A673 (cell line): ENCODE measurements at places on chromosomes 5 and 9. TPM values are rescaled to one million over a fixed set of nuclear protein-coding genes. Genes with fewer than 3 reads are reported as not detected.

Gene IL31RA
- 0.11 and 0.24 TPM in 2 replicates for total RNA-seq

Gene OR1N2
- total RNA-seq = not detected in 2 replicates

Gene DOK3
- total RNA-seq = 13.1 and 15.0 TPM in 2 replicates

Gene LRRTM2
- total RNA-seq = 0.39 and 0.67 TPM in 2 replicates

Gene ELOVL7
- 0.15 TPM in 1 of 2 replicates, not detected in the other for total RNA-seq

Gene PCDH1
- total RNA-seq = 0.45 and 0.61 TPM in 2 replicates

Gene CA9
- 0.32 and 1.4 TPM in 2 replicates for total RNA-seq

Gene CTNND2
- not detected in 2 replicates for total RNA-seq

GRCh38 chr9:121196389-121196788 lies 5.3 kb downstream of the RAB14 start:
- H3K36me3 ChIP-seq = no peaks in the 10 kb centered on the region
- no peaks in the 10 kb centered on the region for H3K27me3 ChIP-seq
- no peak overlapping the region for H3K27ac ChIP-seq
- no peak overlapping the region for H3K4me3 ChIP-seq

DNA sequence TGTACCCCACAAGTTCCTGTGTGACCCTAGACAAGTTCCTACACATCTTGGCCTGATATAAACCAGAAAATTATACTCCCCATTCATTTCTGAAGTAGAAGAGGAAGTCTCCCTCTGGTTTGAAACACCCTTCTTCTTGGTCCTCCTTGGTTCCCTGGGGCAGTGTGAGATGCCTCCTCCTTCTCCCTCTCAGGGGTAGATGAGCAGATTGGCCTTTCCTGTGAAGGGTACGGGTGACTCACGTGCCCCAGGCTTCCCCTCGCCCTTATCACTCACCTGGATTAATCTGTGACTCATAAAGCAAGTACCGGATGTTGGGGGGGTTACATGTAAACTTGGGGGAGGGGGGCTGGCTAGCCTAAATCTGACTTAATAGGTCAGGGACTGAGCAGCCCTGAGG lies 11.1 kb upstream of the AQP3 start:
- peaks cover 12% of the 10 kb centered on the region for H3K36me3 ChIP-seq
- no peak for DNase-seq
- H3K27ac ChIP-seq = no peak overlapping the region
- no peak overlapping the region for H3K4me3 ChIP-seq

GRCh38 chr9:93143830-93144530 lies 9.9 kb upstream of the NINJ1 start:
- H3K4me1 ChIP-seq = no peaks in the 10 kb centered on the region
- H3K27ac ChIP-seq = no peak overlapping the region
- no peak for DNase-seq
- H3K27me3 ChIP-seq = no peaks in the 10 kb centered on the region

DNA sequence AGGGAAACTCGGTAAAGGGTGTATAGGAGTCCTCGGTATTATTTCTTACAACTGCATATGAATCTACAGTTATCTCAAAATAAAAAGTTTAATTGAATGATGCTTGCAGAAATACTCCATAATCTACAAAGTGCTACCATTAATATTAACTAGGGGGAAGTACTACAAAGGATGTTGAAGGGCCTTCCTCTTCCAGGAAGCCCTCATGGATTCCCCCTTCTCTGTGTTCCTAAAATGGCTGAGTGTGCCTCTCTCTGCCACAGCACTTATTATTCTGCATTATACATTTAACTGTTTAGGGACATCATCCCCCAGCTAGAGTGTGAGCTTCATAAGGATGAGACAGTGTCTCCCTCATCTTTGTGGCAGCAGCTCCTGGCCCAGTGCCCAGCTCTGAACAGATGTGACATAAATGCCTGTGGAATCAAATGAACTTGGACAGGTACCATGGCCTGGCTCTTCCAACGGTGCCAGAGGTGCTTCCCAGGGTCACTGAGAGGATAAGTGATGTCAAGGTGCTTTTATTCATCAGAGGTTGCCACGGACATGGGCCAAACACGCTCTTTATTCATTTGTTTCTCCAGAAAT lies 99.5 kb downstream of the PAX5 start:
- H3K36me3 ChIP-seq = no peaks in the 10 kb centered on the region
- no peak overlapping the region for H3K27ac ChIP-seq
- peak; percentile 36 for DNase-seq
- peaks cover 3% of the 10 kb centered on the region for H3K4me1 ChIP-seq
- H3K4me3 ChIP-seq = no peak overlapping the region

DNA sequence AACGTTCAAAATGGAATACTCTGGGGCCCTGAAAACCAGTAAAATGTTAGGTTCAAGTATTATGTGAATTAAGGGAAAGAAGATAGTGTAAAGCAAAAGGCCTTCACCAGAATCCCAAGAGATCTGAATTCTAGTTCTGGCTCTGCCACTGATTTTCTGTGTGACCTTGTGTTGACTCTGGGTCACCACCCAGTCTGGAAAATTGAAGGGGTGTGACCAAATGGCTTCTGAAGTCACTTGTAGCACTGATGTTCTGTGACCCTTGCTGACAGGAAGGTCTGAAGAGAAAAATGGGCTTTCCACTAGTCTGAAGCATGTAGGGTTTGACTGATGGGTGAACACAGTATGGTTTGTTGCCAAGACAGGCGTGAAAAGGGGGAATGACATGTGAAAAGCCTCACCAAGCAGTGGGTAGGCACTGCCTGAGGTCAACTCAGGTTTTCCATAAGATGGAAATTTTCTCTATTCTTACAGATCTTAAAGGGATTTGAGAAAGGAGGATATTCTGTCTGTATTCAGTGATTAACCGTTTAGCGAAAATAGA lies 33.1 kb downstream of the ANP32B start:
- H3K27ac ChIP-seq = no peak overlapping the region
- H3K4me1 ChIP-seq = no peaks in the 10 kb centered on the region
- peaks cover 84% of the 10 kb centered on the region for H3K36me3 ChIP-seq
- H3K27me3 ChIP-seq = no peaks in the 10 kb centered on the region
- no peak overlapping the region for H3K4me3 ChIP-seq

DNA sequence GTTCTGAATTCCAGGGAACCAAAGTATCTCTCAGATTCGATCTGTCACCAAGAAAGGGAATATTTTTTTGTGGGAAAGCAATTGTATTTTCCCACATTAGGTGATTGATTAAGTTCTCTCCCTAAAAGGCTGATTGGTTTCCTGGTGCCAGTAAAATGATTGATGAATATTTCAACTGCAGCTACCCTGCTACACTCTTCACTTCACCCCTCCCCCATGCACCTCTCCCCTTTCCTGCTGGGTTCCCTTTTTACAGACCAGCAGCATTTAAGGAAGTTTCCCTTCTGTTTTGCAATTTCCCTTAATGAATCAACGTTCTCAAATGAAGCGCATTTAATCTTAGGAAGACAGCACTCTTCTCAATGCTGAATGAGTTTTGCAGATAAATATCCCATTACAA lies 13.1 kb downstream of the NR6A1 start:
- DNase-seq = peak; percentile 57
- H3K27me3 ChIP-seq = no peaks in the 10 kb centered on the region
- peaks cover 74% of the 10 kb centered on the region for H3K4me1 ChIP-seq
- peak overlapping the region; percentile 15 for H3K4me3 ChIP-seq

GRCh38 chr5:181151146-181151545 lies 3.8 kb downstream of the OR2V2 start:
- H3K4me3 ChIP-seq = no peak overlapping the region
- H3K4me1 ChIP-seq = no peaks in the 10 kb centered on the region
- H3K27ac ChIP-seq = no peak overlapping the region
- no peaks in the 10 kb centered on the region for H3K36me3 ChIP-seq
- no peaks in the 10 kb centered on the region for H3K27me3 ChIP-seq
- DNase-seq = no peak

DNA sequence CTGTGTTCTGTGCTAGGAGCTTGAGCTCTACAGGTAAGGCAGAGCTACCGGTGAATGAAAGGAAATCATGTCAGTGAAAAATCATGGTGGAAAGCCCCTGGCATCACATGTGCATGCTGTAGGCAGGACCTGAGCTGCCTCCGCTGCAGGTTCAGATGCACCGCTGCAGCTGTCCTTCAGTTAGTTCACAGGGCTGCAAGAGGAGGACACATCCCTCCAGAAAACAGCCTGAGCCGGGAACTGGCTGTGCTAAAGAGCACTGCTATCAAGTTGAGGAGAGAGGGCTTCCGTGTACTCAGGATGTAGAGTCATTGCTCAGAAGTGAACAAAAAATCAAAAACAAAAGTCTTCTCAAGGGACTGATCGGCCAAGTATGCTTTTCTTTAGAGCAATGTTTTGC lies 138.6 kb downstream of the ERCC6L2 start:
- DNase-seq = no peak
- H3K4me3 ChIP-seq = no peak overlapping the region
- no peak overlapping the region for H3K27ac ChIP-seq
- peaks cover 15% of the 10 kb centered on the region for H3K36me3 ChIP-seq
- no peaks in the 10 kb centered on the region for H3K27me3 ChIP-seq

DNA sequence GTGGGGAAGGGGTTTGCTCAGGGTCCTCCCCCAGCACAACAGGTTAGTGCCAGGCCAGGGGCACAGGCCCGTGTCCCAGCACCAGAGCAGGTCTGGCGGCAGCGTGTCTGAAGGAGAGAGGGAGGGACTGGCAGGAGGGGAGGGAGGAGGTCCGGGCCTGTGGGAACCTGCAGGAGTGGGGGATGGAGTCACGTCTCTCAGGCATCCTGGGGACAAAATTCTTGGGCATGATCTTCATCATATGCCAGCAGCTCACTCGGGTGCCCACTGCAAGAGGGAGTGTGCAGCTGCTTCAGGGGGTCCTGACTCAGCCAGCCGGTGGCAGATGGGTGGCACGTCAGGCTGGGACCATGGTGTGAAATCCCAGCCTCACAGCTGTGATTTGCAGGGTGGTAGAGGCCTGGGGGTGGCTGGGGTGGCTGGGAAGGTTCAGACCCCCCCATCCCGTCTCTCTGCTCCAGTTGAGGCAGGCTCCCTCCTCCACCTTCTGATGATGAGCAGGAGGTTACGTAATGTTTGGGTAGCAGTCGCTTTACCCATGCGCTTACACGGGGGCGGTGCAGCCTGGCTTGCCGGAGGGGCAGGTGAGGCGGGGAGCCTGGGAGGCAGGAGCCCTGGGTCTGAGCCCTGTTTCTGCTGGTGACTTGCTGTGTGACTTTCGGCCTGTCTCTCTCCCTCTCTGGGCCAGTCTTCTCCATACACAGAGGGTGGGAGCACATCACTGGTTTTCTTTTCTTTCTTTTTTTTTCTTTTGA lies 40.5 kb downstream of the NCS1 start:
- H3K27me3 ChIP-seq = no peaks in the 10 kb centered on the region
- H3K4me1 ChIP-seq = peaks cover 27% of the 10 kb centered on the region
- H3K27ac ChIP-seq = no peak overlapping the region
- DNase-seq = no peak

DNA sequence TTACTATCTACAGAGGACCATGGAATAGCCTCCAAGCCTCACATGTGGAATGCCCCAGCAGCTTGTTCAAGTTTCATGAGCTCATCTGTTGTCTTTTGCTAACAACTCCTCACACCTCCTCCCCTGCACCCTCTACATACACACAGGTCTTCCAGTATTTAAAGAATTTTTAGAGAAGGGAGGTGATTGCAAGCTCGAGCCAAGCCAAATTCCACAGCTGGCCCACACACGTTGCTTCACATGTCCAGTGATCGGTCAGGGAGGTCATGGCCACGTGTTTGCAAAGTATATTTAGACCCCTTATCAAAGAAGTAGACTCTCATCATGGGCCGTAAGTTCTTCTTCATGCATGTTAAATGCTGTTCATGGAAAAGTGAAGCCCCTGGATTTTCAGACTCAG lies 281.7 kb downstream of the OSTF1 start:
- H3K27ac ChIP-seq = no peak overlapping the region
- H3K4me1 ChIP-seq = no peaks in the 10 kb centered on the region
- DNase-seq = no peak

GRCh38 chr5:142841511-142842265 lies 71.5 kb downstream of the ARHGAP26 start:
- no peak for DNase-seq
- H3K4me3 ChIP-seq = no peak overlapping the region
- H3K27ac ChIP-seq = no peak overlapping the region
- no peaks in the 10 kb centered on the region for H3K36me3 ChIP-seq
- no peaks in the 10 kb centered on the region for H3K27me3 ChIP-seq

GRCh38 chr5:143976055-143976454 lies 164.1 kb downstream of the HMHB1 start:
- DNase-seq = no peak
- no peaks in the 10 kb centered on the region for H3K4me1 ChIP-seq
- H3K4me3 ChIP-seq = no peak overlapping the region
